LHCN-M2 (cell line): ENCODE measurements at places on chromosomes 7 and 10.
A peak's percentile ranks its signal among the peaks of the same experiment; 100 is the strongest.

DNA sequence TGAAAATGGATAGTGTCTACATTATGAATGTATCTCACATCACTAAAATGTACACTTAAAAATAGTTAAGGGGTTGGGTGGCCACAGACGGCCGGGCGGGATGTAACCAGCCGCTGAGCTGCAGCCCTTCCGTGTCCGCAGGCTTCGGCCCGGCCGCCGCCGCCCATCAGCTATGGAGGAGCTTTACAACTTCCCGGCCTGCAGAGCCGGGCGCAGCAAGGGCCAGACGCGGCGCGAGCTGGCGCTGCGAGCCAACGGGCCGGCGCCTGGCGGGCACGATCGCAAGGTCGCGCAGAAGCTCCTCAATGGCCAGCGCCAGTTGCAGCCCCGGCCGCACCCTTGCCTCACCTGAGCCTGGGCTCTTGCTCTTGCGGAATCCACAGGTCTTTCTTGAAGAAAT is 69.1 kb downstream of the KMT2C start:
- DNase-seq: no peak

GRCh38 chr10:8738987-8739386 is 684.5 kb downstream of the GATA3 start:
- no peak for DNase-seq

- DNase-seq: no peak
Measured at GRCh38 chr10:29448125-29448524, 159.3 kb downstream of the LYZL1 start.

GRCh38 chr10:580778-581177 is 108.7 kb downstream of the DIP2C start:
- DNase-seq: peak; percentile 86

- DNase-seq: no peak
Measured at GRCh38 chr10:24952143-24952706, at the start of gene PRTFDC1. Gene PRTFDC1, minus strand, starts transcription at chr10:24952606. Its CDS starts 31 bp downstream, at chr10:24952575.

DNA sequence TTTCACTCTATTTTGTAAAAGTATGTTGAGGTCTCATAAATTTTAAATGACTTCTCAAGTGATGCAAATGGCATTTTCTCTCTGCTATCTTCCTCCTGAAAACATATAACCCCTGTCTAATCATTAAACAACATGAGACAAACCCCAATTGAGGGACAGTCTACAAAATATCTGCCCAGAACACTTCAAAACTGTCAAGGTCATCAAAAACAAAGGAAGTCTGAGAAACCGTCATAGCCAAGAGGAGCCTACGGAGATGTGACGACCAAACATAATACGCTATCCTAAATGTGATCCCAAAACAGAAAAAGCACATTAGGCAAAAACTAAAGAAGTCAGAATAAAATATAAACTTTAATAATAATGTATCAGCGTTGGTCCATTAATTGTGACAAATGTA is 282.3 kb upstream of the SEMA3C start:
- no peak for DNase-seq

DNA sequence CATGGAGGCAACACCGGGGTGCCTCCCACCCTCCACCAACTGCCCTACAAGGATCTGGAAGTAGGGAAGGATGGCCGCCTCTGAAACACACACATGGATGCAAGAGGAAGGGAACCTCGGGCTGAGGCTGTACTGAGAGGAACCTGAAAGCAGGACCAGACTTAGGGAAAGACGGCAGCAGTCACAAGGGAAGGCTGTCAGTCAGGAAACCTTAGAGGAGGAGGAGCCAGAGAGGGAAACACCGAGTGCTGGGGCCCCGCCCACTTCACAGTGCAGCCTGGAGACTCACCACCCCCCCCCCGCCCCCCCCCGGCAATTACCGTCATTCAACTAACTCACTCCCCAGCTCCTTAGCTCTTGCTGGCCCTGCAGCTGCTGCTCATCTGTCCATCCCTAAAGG is 2.5 kb downstream of the CYREN start:
- no peak for DNase-seq

DNA sequence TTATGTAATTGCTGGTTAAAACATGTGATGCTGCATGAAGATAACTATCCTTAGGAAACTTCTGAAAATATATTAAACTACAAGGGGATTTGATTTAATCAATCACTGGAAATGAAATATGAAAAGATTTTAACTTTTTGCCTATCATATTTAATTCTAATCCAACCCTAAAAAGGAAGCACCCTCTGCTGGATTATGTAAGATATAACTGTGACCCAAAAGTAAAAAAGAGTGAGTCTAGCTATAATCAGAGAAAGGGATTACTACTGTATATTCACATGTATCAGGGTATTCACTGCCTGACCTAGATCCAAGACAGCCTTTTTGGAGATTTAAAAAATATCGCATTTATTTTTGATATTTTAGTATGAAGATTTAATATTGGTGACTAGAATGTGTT is 295.5 kb downstream of the MDFIC start:
- DNase-seq: peak; percentile 21

- no peak for DNase-seq
Measured at GRCh38 chr10:95208702-95209391, 14.8 kb downstream of the ACSM6 start.

- DNase-seq: peak; percentile 67
Measured at GRCh38 chr10:63542835-63543575, 21.8 kb downstream of the REEP3 start.

DNA sequence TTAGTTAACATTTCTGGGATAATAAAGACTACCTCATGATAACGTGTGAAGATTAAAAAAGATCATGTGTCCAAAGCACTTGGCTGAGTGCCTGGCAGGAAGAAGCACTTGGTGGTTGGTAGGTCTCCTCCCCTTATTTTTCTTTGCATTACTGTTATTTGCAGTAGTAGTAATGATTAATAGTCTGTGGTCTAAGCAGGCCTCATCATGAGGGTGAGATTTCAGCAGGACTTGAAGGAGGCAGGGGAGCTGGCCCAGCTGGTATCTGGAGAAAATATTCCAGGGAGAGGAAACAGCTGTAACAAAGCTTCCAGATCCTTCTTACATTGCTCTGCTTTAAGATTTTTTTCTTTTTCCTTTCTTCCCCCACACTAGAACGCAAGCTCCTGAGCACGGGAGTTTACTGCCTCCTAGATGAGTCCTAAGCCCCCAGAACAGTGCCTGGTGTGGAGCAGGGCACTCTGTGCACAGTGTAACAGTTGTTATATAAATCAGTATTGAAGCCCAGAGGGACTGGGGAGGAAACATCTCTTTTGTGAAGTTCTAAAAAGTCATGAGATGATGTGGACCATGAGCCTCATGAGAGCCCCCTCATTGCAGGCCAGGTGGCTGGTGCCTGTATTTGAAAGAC is 31.1 kb upstream of the RHEB start:
- peak; percentile 80 for DNase-seq

GRCh38 chr10:107546284-107546683 is 381.8 kb upstream of the SORCS1 start:
- peak; percentile 98 for DNase-seq

GRCh38 chr7:138542183-138542582 is 82.1 kb downstream of the TRIM24 start:
- no peak for DNase-seq

DNA sequence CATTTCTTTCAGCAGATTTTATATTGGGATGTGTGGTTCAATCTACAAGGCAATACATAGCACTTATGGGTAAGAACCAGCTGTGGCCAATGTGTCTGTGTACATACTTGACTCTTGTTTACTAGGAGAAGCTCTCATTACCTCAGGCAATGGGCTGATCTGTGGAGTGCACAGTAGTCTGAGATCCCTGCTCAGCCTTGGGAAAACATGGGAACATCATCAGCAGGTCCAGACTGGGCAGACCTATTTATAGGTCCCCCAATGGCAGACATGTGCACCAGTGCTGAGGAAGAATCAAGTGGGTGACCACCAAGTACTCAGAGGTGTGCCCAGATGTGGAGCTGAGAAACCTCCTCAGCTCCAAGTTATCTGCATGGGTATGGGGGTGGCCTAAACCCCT is 349.7 kb downstream of the KIF20B start:
- DNase-seq: no peak

- DNase-seq: peak; percentile 97
Measured at GRCh38 chr7:19397911-19398310, 252.7 kb upstream of the FERD3L start.

DNA sequence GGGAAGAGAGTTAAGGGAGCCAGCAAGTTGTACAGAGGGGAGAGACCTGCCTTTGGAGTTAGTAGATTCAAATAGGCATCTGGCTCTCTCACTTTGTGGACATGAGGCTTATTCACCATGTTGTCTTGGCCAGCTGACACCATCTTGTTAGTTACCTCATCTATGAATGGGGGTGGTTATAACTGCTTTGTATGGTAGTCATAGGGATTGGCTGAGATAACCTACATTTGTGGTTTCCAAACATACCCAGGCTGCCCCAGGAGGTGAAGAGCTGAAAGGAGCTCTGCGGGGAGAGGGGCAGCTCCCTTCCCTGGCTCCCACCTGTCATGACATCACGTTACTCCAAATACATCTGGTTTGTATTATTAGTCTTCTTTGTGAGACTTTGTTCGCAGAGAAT is 393.3 kb upstream of the AUTS2 start:
- DNase-seq: no peak

DNA sequence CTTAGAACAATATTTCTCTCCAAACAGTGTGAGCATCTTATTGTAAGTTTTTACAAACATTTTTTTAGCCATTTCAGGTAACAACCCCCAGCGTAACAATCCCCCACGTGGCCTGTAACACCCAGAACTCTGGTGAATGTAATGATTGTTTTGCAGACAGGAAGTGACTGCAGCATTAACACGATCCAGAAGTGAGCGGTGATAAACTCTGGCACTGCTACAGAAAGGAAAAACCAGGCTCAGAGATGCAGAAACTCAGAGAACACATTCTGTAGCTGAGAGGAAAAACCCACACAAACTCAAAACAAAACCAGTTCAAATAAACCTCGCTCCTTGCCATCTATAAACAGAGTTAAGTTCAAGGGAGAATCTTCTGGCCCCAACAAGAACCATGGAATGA is 285.7 kb downstream of the FGFR2 start:
- DNase-seq: no peak

GRCh38 chr10:30587522-30588031 is 42.0 kb downstream of the LYZL2 start:
- DNase-seq: no peak

DNA sequence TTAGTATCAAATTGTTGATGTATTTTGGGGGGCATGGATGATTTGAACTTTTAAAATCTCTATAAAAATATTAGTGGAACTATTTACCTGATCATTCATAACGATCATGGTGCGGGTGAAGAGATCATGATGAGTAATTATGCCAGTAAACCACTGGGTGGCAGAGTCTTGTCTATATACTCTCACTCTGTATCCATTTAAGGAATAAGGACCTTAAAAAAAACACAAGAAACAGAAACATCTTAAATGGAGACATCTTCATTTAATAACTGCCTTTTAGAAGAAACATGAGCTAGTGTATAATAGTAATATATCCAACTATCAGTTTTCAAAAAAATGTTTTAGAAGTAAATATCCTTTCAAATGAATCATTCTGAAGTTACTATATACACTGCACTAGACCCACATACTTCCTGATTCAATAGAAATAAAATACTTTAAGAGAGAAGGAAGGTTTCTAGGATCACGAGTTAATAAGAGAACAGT is 84.0 kb downstream of the NRBF2 start:
- peak; percentile 62 for DNase-seq

DNA sequence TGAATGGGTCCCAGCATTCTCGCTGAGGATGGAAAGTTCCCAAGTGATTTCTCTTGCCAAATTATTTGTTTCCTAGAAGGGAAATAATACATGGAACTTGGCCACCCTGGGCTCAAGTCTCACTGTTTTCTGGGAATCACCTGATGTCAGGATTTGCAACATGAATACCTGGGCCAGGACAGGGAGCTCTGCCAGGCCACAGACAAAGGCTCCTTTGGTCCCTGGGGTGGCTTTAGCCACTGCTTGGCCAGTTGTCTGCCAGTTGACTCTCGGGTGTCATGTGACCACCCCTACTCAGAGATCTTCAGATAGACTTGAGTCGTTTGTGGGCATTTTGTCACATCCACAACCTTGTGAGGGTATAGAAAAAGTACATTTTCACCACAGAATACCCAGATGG is 258.0 kb upstream of the HABP2 start:
- no peak for DNase-seq

- DNase-seq: peak; percentile 11
Measured at GRCh38 chr10:77989081-77989724, 40.1 kb downstream of the POLR3A start.

GRCh38 chr10:86393362-86393761 is 26.8 kb upstream of the GRID1 start:
- no peak for DNase-seq

- no peak for DNase-seq
Measured at GRCh38 chr7:49878089-49878488, 104.7 kb downstream of the VWC2 start.

- no peak for DNase-seq
Measured at GRCh38 chr10:123621492-123621891, 44.7 kb upstream of the GPR26 start.

DNA sequence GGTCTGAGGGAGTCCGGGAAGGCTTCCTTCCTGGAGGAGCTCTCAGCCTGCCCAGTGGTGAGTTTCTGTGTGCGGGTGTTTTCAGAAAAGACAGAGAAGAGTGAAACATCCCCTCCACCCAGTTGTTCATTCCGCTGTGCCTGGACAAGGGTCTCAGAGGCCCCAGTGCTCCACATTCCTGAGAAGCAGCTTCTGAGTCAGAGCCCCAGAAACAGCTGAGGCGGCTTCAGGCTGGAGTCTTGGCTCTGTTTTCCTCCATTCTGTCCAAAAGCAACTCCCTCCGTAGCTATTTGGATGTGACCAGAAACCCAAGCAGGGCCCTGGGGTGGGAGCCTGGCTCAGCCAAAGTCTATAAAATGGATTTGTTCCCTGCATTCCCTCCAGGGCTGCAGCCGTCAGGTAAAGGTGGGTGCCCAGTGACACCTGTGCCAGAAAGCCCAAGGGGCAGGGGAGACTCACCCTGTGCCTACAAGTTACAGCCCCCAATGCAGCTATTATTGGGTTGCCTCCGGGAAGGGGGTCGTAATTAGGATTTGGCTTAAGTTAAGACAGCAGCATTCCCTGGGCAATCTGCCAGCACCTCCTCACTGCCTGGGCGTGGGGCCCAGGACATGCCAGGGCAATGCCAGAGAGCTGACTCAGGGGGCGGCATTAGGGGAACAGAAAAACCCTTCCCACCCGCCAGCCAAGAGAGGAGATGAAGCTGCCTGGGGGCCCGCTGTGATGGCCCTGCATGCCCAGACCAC is 13.1 kb upstream of the CAMK2G start:
- DNase-seq: peak; percentile 97

DNA sequence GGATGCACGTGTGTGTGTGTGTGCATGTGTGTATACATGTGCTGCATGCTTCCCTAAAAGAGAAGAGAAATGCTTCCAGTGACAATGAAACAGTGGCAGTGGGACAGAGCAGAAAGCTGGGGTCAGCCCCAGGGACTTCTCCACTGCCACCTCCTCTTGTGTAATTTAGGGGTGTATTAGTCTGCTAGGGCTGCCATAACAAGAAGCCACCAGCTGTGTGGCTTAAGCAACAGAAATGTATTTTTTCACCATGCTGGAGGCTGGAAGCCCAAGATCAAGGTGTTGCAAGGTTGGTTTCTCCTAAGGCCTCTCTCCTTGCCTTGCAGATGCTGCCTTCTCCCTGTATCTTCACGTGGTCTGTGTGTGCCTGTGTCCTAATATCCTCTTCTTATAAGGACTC is 190.5 kb downstream of the CXCL12 start:
- no peak for DNase-seq

- DNase-seq: no peak
Measured at GRCh38 chr7:26630941-26631580, 233.3 kb downstream of the SKAP2 start.
